ENCODE measurements at places on chromosomes 16 and 17.

GRCh38 chr17:72945473-72945872 is 147.0 kb downstream of the SLC39A11 start:
- no peak for ATAC-seq

DNA sequence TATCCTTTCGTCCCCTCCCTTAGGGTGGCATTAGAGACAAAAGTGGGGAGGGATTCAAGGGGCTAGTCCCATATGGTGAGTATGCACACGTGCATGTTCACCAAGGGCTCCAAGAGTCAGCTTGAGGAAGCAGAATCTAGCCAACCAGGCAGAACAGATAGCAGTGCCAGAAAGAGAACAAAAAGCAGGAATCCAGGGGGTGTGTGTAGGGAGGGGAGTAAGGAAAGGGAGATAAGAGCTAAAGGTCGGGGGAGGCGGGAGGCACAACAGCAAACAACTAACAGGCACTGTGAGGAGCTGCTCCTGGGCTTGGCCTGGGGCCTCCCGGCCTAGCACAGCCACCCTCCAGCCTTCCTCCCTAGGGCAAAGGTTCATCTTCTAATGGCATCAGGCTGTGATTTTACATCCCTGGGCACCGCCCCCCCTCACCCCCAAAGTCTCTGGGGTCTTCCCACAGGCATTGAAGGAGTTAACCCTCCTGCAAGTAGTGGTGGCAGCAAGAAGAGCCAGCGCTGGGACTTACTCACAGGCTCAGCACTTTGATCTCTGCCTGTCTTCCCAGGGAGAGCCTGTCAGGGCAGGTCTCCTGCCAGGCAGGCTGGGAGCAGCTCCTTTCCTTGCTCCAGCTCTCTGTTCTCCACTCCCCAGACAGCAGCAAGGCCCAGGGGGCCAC is 12.4 kb upstream of the SUPT4H1 start:
- no peak for ATAC-seq

DNA sequence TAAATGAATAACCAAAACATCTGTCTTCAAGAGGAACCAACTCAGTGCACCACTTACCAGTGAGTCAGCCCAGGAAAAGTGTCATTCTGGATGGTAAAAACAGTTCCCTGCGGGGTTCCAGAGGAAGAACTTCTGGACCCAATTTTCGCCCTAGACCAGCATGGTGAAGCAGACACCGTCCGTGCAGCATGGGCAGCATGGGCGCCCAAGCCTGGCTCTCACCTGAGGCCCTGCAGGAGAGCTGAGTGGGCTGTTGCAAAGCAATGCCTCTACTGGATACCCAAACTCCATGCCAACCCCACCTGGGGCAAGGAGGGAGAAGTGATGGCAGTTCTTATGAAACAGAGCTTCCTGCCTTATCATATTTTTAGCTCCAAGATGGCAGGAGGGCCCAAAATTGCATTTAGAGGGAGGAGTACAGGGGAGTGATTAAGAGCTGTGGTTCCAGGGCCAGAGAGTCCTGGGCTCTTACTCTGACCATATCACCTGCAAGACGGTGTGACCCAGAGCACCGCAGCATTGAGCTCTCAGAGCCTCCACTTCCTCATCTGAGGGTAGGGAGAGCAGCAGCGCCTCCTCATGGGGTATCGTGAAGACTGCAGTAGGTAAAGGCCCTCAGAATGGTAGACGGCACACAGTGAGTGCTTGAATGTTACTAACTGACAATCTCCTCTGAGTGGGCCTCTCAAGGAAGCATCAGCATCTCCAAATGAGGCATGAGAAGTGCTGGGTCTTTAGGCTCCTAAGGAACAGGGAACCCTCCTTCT is 16.6 kb upstream of the INPP5K start:
- ATAC-seq: peak; percentile 73

DNA sequence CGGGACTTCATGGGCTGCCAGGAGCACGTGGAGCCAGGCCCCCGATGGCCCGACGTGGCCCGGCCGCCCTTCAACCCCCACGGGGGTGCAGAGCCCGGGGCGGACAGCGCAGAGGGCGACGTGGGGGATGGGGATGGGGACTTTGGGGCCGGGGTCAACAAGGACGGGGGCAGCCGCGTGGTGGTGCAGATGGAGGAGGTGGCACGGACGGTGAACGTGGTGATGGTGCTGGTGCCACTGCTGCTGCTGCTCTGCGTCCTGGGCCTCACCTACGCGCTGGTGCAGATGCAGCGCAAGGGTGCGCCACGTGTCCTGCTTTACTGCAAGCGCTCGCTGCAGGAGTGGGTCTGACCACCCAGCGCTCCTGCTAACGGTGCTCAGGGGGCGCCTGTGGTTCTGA is 19.5 kb downstream of the MMP15 start:
- ATAC-seq: no peak

GRCh38 chr16:75218256-75219076 is at the start of gene CTRB1:
CTRB1 (plus strand) TSS chr16:75218988; CDS start chr16:75219008, 20 bp downstream.
- ATAC-seq: peak; percentile 80

- ATAC-seq: no peak
These were observed 23.9 kb upstream of the NGFR start for GRCh38 chr17:49471089-49471683.

DNA sequence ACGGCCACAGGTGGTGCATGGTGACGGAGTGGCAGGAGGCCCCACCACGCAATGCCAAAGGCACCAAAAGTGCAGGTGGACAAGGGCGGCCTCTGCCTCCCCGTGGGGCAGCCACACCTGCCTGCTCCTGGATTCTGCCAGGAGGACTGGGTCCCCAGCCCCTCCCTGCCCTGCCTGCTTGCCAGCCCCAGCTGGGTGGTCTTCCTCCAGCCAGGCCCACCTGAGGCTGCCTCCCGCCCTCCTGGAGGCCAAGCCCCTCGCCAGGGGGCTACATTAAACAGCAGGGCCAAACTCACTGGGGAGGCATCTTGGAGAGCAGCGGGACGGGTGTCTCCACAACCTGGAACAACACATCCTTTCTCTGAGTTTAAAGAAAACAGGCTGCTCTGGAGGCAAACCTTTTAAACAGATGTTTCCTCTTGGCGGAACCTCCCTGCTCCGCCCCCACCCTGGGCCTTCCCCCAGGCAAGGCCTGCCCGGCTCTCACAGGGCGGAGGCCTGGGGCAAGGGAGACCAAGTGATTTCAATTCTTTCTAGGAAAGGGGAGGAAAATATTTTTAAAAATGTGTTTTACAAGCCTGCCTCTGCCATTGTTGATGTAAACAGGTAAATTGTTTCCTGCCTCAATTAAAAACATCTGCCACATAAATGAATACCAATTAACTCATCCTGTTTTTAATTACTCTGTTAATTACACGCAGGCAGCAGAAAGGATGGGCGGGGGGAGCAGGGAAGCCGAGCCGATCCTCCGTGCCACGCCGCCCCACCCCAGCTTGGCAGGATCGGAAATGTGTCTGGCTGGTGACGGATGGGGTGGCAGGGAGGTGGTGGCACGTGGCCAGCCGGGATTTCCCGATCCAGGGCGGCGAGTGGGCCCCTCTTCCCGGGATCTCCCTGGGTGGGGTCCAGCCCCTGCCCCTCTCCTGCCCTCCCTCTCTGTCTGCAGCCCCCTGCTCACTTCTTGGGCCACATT is 54.4 kb upstream of the PABPN1L start:
- ATAC-seq: peak; percentile 76

Data from stimulated activated memory B cell treated with anti-CD40 and anti-IgM and Interleukin-4, amounts not matched to agents 10 μg/mL and 1 μg/mL and 100 μg/mL, for 72 hours (primary cell).